ENCODE measurements at places on chromosomes 11 and 22.

DNA sequence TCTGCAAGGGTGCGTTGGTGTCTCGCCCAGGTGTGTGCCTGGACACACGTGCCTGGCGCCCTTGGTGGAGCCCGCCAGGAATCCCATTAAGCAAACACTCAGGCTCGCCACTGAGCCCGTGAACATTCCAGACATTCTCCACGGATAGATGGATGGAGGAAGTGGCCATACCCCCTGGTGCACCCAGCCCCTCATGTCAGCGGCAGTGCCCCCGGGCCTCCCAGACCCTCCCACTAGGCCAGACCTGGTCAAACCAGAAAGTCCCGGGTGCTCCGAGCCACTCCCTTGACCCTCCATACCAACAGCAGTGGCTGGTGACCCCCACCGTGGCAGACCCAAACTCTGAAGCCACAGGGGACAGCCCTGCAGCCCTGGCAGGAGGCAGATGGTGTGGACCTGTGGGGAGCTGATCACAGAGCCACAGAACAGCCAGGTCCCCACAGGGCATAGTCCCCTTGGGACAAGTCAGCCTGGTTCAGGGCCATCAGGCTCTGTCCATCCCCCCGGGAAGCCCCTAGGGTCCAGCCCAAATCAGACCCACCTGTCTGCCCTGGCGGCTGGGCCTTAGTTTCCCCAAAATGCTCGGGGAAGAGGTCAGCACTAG is 1.9 kb downstream of the EPS8L2 start:
- no peak for DNase-seq

DNA sequence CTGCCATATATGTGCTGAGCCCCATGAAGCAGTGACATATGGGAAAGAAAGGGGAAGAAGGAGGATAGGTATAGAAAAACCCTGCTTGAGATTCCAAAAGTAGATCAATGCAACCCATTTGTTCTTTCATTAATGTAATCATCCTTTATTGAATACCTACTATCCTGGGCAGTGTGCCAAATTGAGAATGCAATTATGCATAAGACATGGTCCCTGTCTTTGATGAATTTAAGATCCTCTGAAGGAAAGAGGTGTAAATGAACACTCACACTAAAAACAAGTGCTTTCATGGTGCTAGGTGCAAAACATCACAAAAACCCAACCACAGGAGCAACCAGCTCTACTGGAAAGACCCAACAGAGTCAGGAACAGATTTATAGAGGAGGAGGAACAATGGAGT is 29.7 kb downstream of the FLI1 start:
- no peak for DNase-seq

DNA sequence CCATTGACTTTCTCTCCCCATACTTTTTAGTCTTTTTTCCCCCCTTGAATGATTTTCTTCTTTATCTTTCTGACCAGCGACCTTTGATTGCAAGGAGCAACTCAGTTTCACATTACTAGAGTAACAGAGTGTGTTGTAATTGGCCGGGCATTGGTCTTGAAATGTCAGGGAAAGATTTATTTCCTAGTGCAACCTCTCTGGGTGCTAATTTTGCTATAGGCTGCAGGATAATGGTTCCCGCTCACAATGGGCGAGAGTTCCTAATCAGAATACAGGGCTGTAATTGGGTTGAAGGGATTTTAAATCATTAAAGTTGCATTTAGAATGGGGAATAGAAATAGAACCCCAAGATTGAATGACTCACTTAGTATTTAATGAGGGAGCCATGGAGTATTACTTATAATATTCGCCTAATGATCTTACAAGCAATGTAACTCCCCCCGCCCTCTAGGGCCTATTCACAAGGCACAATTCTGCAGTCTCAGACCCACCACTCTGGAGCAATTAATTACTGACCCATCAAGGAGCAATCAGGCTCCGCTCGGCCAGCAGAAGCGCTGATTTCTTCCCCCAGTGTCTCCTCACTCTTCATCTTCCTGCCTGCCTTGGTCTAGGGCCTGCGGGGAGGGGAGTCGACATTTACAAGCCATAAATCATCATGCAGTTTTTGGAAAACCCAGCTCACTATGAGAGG is 725.9 kb downstream of the NTM start:
- no peak for DNase-seq

DNA sequence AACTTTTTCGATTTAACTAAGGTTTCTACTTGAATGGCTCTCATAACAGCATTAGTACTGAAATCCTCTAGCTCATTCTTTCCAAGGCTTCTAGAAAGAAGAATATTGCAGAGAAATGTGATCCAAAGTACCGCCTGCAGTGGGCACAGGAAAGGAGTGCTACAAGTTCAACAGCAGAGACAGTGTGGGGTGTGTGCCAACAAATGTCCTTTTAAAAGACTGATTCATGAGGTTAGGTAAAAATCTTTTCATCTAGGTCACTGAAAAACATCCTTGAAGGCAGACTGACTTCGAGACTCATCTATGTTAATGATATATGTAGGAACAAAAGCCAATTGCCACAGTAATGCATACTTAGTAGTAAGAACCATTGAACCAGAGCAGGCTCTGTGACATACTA is 349.1 kb upstream of the PITPNB start:
- DNase-seq, result no peak

- no peak for DNase-seq
These were observed 47.6 kb downstream of the HEPHL1 start for GRCh38 chr11:94068764-94069163.

DNA sequence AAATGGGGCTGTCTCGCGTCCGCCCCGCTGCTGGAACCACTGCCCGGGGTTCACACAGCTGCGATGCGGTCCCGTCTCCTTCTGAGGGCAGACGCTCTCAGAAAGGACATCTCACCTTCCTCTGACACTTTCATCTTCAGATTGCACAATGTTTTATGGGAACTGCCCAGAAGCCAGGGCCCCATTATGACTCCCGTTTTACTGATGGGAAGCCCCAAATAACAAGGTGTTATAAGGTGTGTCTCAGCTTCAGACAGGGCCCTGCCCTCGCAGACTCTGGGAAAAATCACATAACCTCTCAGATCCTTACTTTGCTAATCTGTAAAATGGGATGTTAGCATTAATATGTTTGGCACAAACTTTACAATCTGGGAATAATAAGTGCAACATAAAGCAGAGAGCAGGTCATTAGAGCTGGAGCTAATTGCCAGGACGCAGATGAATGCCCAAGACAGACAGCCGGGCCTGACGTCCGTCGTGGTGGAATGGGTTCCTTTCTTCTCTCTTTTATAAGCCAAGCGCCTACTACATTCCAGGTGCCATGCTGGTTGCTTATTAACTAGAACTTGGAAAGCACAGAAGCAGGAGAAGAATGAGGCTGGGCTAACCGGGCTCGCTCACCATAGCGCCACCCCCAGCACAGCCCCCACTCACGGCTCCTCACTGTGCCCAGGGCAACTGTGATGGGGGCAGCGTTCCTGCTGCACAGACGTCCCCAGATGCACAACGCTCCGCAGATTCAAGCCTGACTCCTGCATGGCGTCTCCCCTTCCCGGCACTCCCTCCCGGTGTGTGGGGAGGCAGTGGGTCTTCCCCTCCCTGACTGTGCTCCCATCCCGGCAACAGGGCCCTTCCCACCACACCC is 43.8 kb downstream of the TRMU start:
- no peak for DNase-seq

- no peak for DNase-seq
These were observed at the start of gene PYGM for GRCh38 chr11:64759722-64760719. Gene PYGM, minus strand, starts transcription at chr11:64759974. Its CDS starts 76 bp downstream, at chr11:64759898.

- no peak for DNase-seq
These were observed 55.3 kb upstream of the BMAL1 start for GRCh38 chr11:13222285-13222684.

- DNase-seq, result no peak
These were observed 584.0 kb upstream of the RAG2 start for GRCh38 chr11:37182031-37182430.

GRCh38 chr11:119673759-119674336 is 55.2 kb downstream of the NECTIN1 start:
- DNase-seq, result peak; percentile 38

DNA sequence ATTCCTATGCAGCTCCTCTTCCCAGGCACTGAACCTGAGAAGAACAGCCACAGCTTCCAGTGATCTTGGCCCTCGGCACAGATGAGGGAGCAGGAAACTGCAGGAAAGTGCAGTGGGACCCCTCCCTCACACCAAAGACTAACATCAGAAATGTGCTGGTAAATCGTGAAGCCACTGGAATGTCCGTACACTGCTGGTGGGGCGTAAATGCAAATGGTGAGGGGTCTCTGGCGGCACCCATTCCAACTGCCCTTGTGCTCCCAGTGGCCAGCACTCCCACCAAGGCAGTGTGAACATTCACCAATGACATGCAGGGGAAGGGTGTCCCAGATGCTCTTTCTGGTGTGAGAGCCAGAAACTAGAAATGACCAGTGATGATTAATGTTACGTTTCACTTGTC is 574.0 kb downstream of the BRD1 start:
- no peak for DNase-seq

DNA sequence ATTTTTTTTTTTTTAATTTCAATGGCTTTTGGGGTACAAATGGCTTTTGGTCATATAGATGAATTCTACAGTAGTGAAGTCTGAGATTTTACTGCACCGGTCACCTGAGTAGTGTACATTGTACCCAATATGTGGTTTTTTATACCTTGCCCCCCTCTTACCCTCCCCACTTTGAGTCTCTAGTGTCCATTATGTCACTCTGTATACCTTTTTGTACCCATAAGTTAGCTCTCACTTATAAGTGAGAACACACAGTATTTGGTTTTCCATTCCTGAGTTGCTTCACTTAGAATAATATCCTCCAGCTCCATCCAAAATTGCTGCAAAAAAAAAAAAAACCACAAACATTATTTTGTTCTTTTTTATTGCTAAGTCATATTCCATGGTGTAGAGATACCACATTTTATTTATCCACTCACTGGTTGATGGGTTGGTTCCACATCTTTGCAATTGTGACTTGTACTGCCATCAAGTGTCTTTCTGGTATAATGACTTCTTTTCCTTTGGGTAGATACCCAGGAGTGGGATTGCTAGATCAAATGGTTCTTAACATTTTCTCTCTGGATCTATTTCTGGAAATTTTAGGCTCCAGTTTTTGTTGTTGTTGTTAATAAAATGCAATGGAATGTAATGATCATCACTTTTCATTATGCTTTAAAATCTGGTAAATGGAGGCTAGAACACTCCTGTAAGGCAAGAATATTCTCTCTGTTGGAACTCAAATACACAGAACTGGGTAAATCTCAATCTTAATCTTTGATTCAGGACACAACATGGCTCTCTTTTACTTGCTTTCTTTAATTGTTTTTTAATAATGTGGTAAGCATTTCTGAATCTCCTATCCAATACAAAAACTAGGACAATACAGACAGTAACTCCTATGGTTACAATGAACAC is 10.3 kb downstream of the NEAT1 start:
- no peak for DNase-seq

- no peak for DNase-seq
These were observed 11.5 kb downstream of the BMAL1 start for GRCh38 chr11:13289081-13289480.

- no peak for DNase-seq
These were observed 99.6 kb downstream of the CELSR1 start for GRCh38 chr22:46437671-46438440.

DNA sequence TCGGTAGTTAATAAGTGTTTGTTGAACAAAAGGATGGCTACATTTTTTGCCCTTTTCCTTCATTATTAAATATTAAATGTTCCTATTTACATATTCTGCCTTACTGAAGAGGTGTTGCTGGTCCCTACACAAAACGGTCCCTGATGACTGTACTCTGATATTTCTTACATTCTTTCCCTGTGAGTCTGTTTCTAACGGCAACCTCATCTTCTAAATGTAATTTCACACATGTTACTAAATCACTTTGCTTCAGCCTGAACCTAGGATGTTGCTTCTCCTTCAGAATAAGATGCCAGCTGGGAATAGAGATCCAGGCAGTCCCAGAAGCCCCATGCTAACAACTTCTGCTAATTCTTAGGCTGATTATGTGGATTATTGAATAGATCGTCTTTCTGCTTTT is 50.3 kb downstream of the SPON1 start:
- no peak for DNase-seq

DNA sequence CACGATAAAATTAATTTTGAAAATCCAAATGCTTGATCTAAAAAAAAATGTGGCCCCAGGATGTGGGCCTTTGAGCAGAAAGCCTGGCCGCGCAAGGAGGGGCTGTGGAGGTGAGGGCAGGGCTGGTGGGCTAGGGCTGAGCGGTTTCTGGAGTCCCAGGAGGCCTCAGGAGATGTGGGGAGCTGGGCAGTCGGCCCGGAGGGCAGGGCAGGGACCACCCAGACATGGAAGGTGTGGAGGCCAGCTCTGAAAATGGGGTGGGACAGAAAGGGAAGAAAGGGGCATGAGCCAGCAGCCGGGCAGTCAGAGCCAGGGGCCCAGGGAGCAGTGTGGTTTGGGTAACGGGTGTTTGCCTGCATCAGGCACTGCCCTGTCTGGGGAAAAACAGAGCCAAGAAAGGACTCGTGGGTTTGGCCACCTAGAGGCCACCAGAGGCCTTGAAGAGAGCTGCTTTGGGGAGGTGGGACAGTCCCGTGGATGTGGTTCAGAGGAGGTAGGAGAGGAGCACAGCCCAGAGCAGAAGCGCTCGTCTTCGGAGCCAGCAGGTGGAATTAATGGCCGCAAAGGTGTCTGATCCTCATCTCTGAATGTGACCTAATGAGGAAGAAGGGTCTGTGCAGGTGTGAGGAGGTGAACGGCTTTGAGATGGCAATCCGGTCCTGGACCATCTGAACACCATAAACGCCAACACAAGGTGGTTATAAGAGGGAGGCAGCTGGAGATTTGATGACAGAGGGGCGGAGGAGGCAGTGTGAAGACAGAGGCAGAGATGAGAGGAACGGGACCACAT is 50.2 kb downstream of the IGF2 start:
- no peak for DNase-seq

GRCh38 chr11:68354148-68354872 is 41.9 kb downstream of the LRP5 start:
- no peak for DNase-seq

GRCh38 chr22:36741968-36742367 is 34.0 kb downstream of the IFT27 start:
- DNase-seq, result no peak

- no peak for DNase-seq
These were observed 441 bp upstream of the RPS6KA4 start for GRCh38 chr11:64358536-64358906.

- no peak for DNase-seq
These were observed 21.3 kb downstream of the ST14 start for GRCh38 chr11:130180896-130181294.

- no peak for DNase-seq
These were observed 41.1 kb downstream of the GRAMD4 start for GRCh38 chr22:46661221-46661851.

DNA sequence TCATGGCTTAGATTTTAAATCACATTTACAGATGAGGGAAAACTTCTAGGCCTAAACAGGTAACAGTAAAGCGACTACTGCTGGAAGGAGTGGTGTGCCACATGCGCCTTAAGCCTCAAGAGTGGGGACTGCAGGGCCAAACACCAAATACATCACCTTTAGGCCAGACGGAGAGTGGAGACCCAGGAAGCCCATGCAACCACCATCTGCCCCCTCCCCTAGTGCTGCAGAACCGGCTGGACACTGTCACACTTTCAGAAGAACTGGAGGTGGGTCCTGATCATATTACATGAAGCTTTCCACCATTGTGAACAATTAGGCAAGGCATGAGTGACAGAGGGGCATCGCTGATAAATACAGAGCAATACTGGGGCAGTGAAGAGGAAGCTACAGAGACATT is 28.9 kb downstream of the SLC25A18 start:
- DNase-seq, result no peak

GRCh38 chr11:86983021-86983488 is 27.9 kb upstream of the FZD4 start:
- no peak for DNase-seq
